ENCODE measurements at places on chromosomes 3 and 15.

- no peak for DNase-seq
Measured at GRCh38 chr3:163953526-163953925, 1124.8 kb downstream of the SI start.

- DNase-seq: no peak
Measured at GRCh38 chr3:123129532-123129931, 62.7 kb downstream of the PDIA5 start.

- DNase-seq: no peak
Measured at GRCh38 chr3:181362378-181362777, 349.3 kb upstream of the SOX2 start.

GRCh38 chr3:114846779-114847178, 300.3 kb downstream of the ZBTB20 start:
- no peak for DNase-seq

DNA sequence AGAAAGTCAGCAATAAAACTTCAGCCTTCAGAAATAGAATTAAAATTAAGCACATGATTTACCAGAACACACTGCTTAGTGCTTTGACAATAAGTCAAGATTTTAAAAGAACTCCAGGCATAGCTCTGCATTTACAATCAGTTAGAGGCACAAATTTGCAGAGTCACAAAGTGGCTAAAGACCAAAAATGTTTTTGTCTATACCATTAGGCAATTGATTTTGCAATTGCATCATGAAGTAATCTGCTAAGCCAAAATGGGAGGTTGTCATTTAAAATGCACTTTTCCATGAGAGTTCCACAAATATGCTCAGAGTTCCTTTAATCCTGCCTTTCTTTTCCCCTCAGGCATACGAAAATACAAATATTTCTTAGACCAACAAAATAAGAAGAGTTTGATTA, 10.1 kb upstream of the DCP1A start:
- no peak for DNase-seq

DNA sequence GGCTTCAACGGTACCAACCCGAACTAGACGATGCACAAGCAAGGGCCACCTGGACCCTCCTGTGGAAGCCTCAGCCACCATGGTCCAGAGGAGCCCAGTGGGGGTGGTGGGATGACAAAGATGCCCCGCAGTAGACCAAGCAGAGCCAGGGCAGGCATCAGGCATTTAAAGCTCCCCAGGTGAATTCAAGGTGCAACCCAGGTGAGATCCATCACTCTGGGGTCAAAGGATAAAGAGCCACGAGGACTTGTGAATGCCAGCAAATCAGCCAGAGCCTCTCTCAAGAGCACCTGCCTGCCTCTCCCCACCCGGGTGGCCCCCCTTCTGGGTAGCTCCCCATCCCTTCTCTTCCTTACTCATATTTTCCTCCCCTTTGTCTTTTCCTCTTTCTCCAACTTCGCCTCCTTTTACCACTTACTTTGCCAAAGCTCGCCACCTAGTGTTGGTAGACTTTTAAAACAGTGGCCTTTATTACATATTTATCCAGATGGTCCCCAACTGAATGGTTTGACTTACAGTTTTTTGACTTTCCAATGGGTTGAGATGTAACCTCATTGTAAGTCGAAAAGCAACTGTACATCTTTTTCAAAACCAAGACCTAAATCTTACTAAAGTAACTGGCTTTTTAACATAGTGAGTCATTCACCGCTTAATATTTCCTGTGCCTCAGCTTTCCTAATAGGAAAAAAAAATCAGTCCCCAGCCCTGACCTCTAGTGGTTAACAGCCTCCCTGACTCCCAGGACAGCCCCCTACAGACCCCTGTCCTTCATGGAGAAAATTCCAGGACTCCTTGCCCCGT, 18.8 kb downstream of the PLA2G4F start:
- DNase-seq: peak; percentile 40

DNA sequence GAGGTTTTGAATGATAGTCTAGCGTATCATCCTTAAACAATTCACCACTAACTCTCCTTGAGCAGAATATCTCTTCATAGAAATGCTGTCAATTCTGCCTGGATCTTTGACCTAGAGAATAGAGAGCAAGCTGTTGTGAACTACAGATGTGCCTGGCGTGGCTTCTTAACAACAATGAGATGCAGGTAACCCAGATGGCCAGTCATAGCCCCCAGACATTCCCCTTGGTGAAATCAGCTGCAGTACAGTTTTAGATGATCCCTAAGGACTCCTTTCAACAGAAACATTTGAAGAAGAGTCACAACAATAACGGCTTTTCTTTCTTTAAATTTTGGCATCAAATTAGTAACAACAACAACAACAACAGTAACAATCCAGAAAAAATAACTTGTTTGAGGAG, 1041.3 kb downstream of the ROBO1 start:
- DNase-seq: no peak

DNA sequence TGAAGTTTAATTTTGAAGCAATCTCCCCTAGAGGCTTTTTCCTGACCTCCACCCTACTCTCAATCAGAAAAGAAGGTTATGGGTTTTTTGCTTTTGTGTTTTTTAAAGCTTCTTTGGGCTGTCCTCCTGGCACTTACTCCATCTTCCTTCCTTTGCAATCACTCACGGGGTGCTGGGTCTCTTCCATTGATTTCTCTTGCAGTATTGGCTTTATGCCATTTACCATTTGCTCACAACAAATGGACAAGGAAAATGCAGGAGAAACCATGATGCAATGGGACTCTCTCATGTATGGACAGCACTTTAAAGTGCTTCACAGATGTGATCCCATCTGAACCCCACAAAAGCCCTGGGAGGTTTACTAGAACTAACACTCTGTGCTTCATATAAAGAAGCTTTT, 57.5 kb downstream of the SST start:
- no peak for DNase-seq

- no peak for DNase-seq
Measured at GRCh38 chr15:73183071-73183470, 130.8 kb downstream of the NEO1 start.

DNA sequence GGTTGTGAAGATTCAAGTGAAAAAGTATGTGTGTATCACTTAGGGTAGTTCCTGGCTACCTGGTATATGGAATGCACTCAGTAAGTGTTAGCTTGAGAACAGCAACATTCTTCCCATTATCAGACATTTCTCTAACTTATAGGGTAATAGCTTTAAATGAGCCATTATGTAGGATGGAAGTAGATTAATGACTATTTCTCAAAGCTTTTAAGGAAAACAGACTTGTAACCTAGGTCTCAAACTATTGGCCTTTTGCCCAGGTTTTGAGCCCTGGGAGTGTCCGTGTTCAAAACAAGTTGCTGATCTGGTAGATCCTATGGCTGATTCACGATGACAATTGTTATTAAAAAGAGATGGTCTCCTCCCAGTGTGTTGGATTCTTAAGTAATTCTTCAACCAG, 129.1 kb upstream of the UMPS start:
- DNase-seq: no peak

- DNase-seq: no peak
Measured at GRCh38 chr3:196060834-196061233, 21.1 kb downstream of the TFRC start.

DNA sequence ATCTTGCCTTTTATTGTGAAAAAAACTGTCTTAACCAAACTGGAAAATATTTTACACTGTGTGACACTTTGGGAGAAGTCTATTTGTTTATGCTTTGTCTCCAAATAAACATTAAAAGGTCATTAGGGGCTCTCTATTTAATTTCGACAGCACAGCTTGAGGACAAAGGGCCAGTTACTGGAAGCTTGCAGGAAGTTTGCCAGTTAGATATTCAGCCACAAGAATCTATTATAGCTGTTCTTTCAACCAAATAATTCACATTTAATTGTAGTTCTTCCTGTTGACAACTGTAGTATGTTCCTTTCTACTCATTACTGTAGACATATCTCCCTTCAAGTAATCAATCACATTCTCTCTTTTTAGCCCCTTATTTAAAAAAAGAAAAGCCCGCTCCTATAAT, 6.1 kb downstream of the CP start:
- DNase-seq: no peak

- no peak for DNase-seq
Measured at GRCh38 chr3:183318877-183319276, 65.8 kb downstream of the B3GNT5 start.

DNA sequence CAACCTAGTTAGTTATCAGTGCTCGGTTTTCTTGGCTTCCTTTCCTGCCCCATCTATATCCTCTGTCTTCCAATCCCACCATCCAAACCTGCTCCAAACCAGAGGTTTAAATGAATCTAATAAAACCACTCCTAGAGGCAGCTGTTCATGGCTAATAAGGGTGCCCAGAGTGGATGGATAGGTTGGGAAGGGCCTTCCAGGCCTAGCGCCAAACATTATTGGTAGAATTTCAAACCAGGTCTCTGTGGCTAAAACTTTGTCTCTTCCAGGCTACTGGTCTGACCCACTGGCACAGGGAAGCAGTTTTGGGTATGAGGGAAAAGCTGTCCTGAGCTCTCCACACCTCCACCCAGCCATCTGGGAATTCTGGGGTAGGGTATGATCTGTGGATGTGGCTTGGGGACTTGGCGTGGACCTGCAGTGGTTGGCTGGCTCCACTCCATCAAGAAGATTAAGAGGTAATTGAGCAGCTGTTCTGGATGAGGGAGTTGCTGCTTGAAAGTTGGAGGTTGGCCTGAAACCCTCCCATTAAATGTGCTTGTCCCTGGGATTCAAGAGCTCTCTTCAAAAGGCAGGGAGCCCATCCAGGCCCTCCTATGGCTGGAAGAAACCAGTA, 29.3 kb upstream of the INSYN1 start:
- DNase-seq: no peak

DNA sequence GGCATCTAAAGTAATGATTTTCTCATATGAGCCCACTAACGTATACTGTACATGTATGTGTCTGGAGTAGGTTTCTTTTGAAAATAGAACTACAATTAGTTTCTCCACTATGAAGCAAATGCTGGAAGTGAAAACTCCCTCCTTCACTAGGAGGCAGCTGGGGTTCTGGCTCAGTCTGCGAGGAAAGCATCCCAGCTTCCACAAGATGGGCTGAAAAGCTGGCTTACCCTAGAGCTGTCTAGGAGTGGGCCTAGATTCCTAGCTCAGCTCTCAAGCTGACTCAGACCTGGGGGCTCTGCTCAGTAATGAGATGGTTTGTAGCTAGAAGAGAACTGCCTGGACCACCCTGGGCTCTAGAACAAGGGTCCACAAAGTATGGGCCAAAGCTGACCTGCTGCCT, 268.3 kb downstream of the THRB start:
- no peak for DNase-seq

GRCh38 chr15:77866596-77867125, 210.8 kb downstream of the TBC1D2B start:
- no peak for DNase-seq
